Stimulated activated CD4-positive, alpha-beta T cell treated with anti-CD3 and anti-CD28 coated beads, TNF-alpha, amount 100 ng/mL, for 1 hour (primary cell): ENCODE measurements at places on chromosomes 6 and 20.

GRCh38 chr6:152146385-152146784 lies 338.9 kb downstream of the ESR1 start:
- no peak for DNase-seq

DNA sequence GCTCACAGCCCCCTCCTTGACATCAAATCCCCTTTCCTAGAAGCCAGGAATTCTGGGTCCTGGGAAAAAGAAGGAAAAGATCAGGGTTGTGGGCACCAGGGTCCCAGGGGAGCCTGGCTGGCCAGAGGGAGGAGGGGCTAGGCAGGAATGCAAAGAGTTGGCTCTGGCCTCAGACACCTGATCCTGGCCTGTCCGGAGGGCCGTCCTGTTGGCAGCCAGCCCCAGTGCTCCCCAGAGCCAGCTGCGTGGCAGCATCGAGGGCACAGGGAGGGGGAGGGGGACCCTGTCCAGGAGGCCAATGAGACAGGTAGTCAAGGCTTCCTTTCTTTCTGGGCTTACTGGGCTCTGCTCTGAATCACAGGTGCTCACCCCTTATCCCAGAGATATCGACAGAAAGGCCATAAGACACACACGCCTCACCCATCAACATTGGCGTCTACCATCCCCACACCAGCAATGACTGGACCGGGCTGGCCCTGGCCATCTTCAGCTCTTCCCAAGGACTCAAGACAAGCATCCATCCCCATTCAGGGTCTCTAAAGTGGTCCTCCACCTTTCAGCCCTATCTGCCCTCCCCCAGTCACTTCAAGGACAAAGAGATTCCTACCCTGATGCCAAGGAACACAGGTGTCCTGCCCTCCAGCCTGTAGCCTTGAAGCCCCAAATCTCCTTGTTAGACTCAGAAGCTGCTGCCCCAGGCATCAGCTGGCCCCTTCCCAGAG lies 723 bp downstream of the COL11A2 start:
- DNase-seq = no peak

GRCh38 chr20:58251979-58252591 lies 23.6 kb upstream of the ANKRD60 start:
- no peak for DNase-seq

DNA sequence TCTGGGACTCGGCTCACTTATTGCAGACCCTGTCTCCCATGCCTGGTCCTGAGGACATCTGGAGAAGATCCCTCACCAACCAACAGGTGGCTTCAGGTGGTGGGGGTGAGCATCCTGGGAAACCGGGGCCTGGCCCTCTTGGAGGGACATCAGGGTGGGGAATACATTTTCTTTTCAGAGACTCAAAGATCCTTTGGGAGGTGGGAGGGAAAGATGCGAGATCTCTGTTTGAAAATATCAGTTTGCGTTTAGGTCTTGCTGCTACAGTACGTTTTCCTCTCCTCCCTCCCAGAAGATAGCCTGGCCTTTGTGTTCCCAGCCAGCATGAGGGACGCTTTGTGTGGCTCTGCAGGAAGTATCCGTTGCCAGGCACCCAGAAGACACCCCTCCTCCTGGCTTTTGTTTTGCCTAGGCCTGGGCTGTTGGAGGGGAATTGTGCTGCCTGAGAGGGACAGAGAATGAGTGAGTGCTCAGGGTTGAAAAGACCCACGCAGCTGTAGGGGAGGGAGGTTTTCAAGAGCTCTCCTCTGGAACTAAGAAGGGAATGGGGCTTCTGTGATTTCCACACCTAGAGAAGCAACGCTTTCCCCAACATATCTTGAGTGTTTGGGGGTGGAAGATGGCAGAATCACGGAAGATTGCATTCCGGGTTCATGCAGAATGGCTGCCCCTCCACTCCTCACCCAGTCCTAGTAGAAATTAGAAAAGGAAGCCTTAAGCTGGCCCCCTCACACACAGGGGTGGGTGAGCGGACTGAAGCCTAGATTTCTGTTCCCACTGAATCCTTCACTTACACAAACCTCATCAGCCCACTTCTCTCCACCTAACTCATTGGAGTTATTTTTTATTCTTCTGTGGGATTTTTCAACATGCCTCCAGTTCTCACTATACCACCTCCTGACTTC lies 22.0 kb upstream of the SLC2A12 start:
- DNase-seq = no peak

DNA sequence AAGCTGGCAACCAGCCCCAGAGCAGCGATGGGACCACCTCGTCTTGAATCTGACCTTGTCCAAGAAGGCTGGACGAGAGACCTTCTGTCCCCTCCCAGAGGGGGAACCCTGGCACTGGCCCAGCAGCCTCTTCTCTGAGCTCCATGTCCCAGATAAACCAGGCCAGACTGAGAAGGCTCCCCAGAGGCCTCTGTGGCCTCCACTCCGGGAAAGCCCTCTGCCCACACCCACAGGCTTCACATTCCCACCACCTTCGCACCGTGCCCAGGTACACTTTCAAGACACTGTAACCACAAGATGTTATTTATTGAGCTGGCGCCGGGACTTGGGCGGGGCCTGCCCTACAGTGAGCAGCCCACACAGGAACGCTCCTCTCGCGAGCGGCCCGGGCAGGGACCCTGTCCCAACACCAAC lies 33.2 kb downstream of the ADA start:
- no peak for DNase-seq

- DNase-seq = no peak
Measured at GRCh38 chr6:72788188-72788587, 166.3 kb downstream of the KCNQ5 start.

- no peak for DNase-seq
Measured at GRCh38 chr6:11272491-11273192, 40.2 kb upstream of the NEDD9 start.

GRCh38 chr6:146388736-146389364 lies 154.8 kb upstream of the RAB32 start:
- no peak for DNase-seq

DNA sequence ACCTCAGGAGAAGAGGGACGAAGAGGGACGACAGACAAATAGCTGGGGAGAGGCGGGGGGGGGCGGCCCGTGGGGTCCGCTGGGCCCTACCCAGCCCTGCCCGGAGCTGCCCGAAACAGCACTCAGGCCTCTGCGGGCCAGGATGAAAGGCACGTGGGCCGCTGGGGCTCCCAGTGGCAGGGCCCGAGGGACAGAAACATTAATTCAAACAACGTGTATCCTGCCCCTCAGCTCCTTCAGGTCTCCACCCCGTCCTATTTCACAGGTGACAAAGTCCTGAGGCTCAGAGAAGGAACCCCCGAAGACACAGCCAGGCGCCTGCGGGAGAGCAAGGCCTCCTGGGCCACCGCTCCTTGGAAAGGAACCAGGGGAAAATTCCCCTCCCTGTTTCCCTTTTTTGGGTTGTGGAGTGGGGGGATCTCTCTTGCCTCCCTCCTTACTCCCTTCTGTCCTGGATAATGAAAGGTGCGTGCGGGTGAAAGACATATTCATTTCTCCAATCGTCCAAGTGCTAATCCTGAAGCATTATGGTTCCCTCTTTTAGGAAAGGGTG lies 93.3 kb downstream of the RNASET2 start:
- no peak for DNase-seq

DNA sequence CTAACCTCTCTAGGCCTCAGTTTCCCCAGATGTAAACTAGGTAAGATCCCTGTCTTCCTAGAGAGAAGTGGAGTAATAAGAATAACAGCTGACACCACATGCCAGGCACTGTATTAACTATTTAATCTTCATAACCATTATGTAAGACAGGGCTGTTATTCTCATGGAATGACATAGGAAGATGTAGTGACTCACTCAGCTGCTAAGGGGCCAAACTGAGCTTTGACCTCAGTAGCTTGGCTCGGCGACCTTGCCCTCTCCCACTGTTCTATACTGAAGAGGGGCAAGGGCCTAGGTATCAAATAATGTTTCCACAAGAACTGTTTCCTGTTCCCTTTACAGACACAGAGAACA lies 2.9 kb upstream of the MDGA1 start:
- DNase-seq = no peak

GRCh38 chr20:49882171-49882970 lies 33.0 kb downstream of the SPATA2 start:
- DNase-seq = no peak

GRCh38 chr20:34581341-34582184 lies 23.0 kb downstream of the MAP1LC3A start:
- DNase-seq = no peak

DNA sequence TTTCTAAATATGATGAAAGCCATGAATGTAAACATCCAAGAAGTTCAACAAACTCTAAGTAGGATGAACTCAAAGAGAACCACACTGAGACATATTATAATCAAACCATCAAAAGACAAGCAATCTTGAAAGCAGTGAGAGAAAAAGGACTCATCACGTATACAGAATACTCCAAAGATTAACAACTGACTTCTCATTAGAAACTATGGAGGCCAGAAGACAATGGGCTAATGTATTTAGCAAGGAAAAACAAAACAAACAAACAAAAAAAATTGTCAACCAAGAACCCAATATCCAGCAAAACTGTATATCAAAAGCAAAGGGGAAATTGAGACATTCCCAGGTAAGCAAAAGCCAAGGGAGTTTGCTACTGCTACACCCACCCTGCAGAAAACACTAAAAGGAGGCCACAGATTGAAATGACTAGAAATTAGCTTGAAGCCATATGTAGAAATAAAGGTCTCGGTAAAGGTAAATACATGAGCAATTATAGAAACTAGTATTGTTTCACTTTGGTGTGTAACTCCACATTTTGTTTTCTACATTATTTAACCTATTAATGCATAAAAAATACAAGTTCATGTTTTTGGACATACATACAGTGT lies 301.1 kb upstream of the QKI start:
- DNase-seq = no peak
